ENCODE measurements at places on chromosomes 5 and 9.

DNA sequence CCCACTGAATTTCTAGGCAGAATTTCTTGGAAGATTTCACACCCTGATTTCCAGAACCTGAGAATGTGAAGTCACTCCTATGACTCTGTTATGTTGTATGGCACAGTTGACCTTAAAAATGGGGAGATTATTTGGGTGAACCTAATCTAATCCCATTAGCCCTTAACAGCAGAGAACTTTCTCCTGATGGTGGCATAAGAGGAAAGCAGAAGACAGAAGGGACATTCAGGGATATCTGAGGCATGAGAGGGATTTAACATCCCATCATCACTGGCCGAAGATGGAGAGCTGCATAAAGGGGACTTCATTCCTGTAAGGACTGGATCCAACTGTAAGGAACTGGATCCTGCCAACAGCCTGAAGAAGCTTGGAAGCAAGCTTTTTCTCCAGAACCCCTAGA, 119.2 kb downstream of the ZNF622 start:
- no peak for DNase-seq

DNA sequence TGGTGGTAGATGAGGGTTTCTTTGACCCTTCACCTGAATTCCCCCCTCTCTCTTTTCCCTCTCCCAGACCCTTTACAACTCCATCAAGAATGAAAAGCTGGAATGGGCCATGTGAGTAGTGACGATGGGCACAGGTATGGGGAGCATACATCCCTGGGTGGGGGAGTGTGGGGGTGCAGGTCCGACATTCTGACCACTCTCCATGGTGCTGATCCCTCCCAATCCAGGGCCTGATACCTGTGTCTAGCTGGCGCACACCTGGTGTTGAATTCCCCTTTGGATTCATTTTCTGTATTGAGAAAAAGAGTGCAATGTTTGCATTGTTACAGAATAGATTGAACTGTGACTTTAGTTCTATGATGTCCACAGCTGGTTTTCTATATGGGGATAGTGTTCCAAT, 40.0 kb downstream of the PSD2 start:
- no peak for DNase-seq

- DNase-seq: peak; percentile 25
Measured at GRCh38 chr5:77863181-77863580, 87.0 kb upstream of the TBCA start.

DNA sequence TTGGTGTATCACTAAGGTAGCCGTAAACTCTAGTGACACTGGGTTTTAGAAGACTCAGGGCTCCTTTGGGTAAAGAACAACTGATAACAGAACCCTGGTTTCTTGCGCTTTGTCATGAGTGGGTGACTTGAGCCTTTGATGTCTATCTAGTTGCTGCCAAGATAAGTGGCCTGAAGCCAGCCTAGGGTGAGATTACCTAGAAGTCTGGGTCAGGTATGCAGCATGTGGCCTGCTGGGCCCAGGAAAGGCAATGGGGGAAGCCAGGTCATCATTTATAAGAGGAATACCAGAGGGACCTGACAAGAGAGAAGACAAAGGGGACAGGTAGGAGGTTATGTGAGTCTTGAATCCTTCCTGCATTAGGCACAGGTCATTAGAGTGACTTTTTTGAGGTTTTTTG, 23.2 kb upstream of the GARNL3 start:
- DNase-seq: no peak

- peak; percentile 36 for DNase-seq
Measured at GRCh38 chr5:33227746-33228145, 213.0 kb upstream of the TARS1 start.

- no peak for DNase-seq
Measured at GRCh38 chr5:38524022-38524421, 32.4 kb downstream of the LIFR start.

DNA sequence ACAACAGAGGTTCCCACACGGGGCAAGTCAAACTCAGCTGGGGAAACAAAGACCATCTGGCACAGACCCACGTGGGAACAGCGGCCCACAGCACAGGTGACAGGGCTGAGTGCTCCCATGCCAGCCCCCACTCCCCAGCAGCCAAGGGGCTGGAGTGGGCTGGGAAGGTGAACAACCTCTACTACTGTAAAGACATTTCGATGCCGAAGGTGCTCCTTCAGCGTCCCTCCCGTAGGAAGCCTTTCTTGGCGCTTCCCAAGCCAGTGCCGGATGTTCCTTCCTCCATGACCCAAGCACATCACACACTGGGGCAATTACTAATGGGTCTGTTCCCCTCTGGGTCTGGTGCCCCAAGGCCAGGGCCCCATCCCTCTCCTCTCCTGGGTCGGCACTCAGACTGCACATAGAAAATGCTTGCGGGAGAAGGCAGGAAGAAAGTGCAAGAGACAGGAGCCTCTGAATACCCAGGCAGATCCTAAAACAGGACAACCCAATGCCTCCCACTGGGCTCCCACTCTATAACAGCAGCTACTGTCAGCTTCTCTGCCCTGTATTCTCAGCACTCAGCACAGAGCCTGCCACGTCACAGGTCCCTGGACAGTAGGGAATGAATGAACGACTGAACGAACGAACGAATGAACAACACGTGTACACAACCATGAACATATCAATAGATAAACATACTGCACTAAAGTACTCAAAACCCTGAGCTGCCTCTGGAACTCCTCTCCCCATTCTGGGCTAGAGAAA, 77.0 kb upstream of the LRRTM2 start:
- no peak for DNase-seq

GRCh38 chr5:12522116-12522515, 617.9 kb upstream of the CTNND2 start:
- no peak for DNase-seq

DNA sequence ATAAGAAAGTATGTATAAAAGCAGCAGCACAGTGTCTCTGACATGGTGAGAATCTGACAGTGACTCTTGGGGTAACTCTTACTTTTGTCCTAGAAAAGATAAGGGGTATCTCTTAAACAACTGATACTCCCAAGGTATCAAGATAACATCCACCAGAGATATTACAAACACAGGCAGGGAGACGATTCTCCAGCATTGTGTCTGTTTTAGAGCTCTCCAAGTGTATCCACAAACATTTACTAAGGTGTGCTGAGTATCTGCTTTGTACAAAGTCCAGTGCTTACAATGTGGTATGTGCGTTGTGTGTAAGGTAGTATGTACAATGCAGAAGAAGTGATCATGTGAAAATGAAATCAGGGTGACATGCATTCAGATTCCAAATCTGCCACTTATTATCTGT, 4.4 kb upstream of the TMEM245 start:
- no peak for DNase-seq

DNA sequence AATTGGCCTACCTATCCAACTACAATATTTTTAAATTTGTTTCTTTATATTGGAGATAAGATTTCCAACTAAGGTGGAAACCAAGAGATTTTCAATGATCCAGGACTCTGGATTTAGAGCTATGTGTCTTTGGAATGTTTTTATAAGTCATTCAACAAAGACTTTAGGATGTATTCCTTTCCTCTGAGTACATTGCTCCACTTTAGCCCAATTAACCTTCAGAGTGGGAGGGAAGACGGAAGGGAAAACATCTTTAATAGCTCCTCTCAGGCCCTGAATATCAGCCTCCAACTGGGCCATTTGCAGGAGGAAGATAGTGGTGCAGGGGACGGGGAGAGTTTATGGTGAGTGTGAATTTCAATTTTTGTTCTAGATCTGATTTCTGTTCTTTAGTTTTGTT, 239.2 kb downstream of the PIK3R1 start:
- no peak for DNase-seq

GRCh38 chr5:160556846-160557245, 135.2 kb downstream of the PTTG1 start:
- peak; percentile 48 for DNase-seq

- no peak for DNase-seq
Measured at GRCh38 chr9:120904061-120904977, 22.3 kb downstream of the TRAF1 start.

DNA sequence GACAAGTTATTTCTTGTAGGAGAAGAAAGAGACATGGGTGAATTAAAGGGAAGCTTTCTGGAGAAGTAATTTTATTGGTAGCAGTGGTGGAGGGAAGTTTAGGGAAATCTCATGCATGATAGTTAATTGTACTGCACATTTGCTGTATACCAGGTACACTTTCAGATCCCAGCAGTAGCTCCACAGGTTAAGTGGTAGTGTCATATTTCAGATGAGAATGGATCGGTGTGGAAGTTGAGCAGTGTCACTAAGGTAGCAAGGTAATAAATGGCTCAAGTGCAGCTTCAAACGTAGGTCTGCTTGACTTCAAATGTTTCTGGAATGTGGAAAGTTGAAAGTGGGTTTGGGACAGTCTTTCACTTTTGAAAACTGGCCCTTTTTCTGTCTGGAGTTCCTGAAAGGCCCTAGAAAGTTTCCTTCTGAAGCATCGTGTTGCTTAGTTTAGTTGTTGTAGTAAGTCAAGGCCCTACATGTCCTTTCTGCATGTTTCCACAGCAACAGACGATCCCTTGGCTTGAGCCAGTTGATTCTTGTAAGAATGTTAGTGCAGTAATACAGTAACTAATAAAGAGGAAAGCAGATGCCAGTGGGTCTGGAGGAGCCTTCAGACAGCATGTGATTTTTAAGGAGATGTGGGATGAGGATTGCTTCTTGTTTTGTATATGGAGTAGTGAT, 3.7 kb downstream of the CLTA start:
- peak; percentile 55 for DNase-seq

DNA sequence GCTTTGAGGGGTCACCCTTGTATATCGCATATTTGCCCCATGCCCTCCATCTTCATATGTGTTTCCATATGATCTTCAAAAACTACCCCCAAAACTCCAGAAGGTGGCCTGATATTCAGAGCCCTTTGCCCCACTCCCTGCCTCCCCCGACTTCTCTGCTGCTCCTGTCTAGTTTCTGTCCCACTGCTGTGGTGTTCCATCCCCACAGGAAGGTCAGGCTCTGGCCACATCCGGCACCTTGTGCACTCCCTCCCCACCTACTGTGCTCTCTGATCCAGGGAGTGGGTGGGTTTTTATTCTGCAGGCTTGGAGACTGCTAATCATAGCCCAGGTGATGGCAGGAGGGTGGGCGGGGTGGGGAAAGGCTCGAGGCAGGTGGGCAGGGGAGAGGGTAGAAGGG, 52.4 kb downstream of the TMOD1 start:
- DNase-seq: no peak

DNA sequence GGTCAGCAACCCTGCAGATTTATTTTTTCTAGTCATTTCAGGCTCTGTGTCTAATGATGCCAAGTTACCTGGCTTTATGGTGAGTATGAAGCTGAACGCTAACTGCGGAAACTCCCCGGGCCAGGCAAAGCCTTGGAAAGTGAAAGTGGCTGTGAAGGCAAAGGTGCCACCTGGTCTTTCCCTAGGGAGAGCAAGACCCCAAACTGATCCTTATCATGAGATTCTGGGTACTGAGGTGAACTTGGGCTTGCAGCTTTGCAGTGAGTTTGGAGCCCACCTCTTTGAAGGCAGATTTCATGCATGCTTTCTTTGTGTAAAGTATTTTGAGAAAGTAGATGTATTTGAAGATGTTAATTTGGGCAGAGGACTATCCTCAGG, 63.3 kb downstream of the CARTPT start:
- DNase-seq: no peak

- DNase-seq: peak; percentile 17
Measured at GRCh38 chr9:75455444-75455921, 367.2 kb downstream of the OSTF1 start.

DNA sequence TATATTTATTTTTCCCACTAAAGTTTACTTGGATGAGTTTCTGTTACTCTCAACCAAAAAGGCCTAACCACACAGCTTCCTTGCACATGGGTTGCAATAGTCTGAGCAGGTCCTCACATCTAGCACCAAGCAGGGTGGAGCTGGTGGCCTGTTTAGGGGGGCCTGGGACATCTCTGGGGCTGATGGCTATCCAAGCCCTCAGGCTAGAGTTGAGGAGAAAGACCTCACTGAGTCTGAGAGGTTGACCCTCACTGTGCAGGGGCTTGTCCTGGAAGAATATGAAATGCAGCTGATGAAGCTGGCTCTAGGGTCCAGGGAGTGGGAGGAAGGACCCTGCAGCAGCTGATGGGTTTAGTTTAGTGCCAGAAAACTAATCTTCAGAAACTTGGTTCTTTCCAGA, 217.1 kb upstream of the MVB12B start:
- no peak for DNase-seq

- DNase-seq: no peak
Measured at GRCh38 chr9:28215536-28216299, 642.4 kb upstream of the C9orf72 start.

DNA sequence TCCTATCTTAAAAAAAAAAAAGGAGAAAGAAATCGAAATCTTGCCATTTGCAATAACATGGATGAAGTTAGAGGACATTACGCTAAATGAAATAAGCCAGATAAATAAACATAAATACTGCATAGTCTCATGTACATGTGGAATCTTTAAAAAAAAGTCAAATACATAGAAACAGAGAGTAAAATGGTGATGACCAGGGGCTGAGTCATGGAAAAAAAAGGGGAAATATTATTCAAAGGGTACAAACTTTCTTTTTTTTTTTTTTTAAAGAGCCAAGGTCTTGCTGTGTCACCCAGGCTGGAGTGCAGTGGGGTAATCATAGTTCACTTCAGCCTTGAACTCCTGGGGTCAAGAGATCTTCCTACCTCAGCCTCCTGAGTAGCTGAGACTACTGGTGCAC, 310.1 kb downstream of the ZNF608 start:
- no peak for DNase-seq

- no peak for DNase-seq
Measured at GRCh38 chr9:35760651-35761050, 6.6 kb upstream of the MSMP start.

DNA sequence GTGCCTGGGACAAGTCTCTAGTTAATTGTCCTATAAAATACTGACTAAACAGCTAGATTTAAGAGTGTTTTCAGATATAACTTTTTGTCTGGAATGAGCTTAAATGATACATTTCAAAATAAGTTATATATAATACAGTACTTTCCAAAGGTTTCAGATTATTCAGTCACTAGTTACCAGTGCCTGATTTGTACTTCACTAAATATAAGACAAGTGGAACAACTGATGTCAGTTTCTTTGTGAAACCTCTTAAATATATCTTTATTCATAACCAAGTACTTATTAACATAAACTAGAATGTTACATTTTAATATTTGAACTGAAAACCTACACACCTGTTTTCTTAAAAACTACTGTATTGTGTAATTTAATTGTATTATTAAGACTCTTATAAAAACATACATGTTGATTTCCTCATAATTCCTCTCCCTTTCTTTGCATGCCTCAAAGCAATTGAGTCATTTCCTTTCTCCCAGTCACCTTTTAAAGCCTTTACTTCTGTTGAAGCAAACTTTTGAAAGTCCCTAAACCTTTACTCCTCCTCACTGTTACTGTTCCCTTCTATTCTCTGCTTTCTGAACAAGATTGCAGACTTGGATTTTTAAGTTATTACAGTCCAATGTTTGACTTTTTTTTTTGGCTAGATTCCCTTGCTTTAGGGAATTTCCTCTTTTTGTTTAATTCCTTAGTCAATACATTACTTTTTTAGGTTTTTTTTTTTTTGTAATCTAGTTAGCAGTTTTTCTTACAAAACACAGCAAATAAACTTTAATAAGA, 8.7 kb upstream of the SEMA6A start:
- DNase-seq: no peak
